Putamen (tissue), 1 donor: ENCODE measurements at places on chromosomes 2 and 18.

- DNase-seq, result no peak
Measured at GRCh38 chr2:239147376-239147775, 253.4 kb downstream of the HDAC4 start.

- DNase-seq, result no peak
Measured at GRCh38 chr18:10841203-10841602, 308.2 kb downstream of the PIEZO2 start.

- no peak for DNase-seq
Measured at GRCh38 chr2:198188982-198189381, 384.6 kb downstream of the PLCL1 start.

GRCh38 chr2:160908157-160908556, 252.1 kb upstream of the TANK start:
- no peak for DNase-seq

DNA sequence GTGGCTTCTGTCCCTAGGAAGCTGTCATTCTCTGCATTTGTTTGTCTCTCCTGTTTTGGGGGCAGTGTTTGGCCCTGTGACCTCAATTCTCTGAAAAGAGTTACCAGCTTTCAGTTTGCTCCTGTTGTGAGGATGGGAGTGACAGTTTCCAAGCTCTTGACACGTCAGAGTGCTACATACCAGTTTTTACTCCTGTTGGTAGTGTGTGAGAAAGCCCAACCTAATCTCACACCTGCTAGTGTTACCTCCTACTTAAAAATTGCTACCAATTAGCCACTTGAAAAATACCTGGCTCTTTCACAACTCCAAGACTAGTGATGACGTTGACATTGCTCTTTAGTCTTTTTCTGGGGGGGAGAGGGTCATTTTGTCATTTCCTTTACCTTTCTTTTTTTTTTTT, 14.1 kb downstream of the SKA1 start:
- no peak for DNase-seq

GRCh38 chr2:20242727-20243377, 17.9 kb upstream of the SDC1 start:
- no peak for DNase-seq

- peak; percentile 45 for DNase-seq
Measured at GRCh38 chr2:64448041-64448426, 5.9 kb upstream of the LGALSL start.

DNA sequence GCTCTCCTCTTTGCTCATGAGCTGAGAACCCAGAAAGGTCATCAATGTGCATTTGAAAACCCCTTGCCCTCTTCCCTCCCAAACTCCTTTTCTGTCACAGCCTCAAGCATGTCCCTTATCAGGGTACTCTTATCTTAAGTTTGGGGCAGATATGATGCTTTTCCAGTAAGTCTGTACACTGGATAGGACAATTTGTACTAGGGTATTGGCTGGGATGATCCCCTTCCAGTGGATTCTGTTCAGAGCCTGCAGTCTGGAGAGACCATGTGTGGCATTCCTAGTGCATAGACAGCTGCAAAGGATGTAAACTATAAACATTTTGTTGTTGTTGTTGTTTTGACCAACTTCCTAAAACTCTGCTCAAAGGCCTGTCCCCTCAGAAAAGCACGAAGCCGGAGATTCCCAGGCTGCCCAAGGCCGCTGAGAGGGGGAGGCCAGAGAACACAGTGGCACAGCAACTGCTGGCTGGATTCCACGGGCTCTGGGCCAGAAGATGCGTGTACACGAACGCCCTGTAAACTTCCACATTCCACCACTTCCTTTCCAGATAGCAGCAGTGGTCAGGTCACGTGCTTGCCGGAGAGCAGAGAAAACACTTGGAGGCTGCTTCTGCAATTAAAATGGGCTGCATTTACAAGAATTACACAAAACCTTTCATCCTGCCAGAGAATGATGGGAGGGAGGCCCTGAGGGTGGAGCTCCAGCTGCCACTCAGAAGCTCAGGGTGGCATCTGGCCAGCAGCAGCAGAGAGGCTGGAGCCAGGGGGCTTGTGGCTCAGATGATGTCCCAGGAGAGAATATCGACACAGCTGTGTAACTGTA, 42.1 kb downstream of the BMP10 start:
- DNase-seq, result peak; percentile 88

- DNase-seq, result no peak
Measured at GRCh38 chr2:223590964-223591363, 11.2 kb downstream of the SCG2 start.

DNA sequence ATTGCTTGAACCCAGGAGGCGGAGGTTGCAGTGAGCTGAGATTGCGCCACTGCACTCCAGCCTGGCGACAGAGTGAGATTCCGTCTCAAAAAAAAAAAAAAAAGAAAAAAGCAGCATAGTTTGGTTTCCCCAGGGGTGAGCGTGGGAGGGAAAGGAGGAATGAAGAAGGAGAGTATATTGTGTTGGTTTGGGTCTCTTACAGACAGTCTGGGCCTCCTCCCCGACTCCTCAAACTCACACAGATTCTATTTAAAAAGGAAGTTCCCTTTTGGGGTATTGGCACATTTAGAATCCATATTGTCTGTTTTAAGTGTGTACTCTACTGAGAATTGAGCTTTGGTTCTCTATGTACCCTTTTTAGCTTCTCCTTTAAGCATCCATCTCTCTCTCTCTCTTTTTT, 27.4 kb upstream of the SLC20A1 start:
- no peak for DNase-seq

GRCh38 chr2:18836436-18836835, 247.1 kb upstream of the NT5C1B start:
- DNase-seq, result no peak

GRCh38 chr2:83471655-83472054, 987.4 kb downstream of the SUCLG1 start:
- DNase-seq, result no peak

DNA sequence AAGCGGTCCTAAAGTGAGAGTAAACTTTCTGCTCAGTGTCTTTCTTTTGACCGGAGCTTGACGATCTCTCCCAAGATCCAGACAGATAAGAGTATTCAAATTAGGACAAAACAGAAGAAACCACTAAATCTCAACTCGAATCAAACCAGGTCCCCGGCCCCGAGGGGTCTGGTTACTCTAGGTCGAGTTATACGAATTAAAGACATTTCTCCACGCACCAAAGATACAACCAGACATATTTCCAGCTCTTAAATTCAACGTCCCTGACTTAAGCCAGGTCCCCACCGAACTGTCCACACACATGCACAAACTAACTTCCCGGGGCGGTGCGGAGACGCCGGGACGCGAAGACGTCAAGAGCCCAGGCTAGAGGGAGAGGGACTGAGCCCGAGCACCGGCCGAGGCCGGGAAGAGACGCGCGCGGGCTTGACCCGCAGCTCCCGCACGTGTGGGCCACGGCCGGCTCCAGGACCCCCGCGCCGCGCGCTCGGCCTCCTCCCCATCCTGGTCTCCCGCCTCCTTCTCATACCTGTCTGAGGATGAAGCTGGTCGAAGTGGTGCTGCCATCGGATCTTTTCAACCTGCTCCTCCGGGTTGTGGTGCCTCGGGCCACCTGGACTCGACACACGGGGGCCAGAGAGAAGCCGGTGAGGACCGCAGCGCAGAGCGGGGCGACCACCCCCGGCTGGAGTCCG, 896 bp downstream of the CACNB4 start:
- no peak for DNase-seq

- DNase-seq, result no peak
Measured at GRCh38 chr18:10143596-10143995, 229.8 kb downstream of the VAPA start.

DNA sequence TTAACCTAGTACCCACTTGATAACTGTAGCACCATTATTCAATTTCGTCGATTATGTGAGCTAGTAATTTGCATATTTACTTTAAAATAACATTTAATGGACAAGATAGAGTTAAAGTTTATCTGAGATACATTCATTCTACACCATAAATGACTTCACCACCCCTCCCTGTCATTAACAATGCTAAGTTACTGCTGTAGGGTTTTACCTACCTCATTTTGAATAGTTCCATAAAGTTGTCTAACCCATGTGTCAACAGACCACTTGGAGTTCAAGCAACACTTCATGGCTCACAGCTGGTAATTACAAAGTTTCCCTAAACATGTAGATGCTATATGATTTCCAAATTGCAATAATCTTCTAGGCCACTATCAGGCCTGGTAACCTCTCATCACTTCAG, 127.4 kb upstream of the CYP26B1 start:
- DNase-seq, result no peak

- DNase-seq, result no peak
Measured at GRCh38 chr2:53036196-53036595, 731.4 kb upstream of the CHAC2 start.

- no peak for DNase-seq
Measured at GRCh38 chr2:117519238-117519637, 295.3 kb upstream of the DDX18 start.

- DNase-seq, result no peak
Measured at GRCh38 chr2:208493186-208493585, 86.6 kb downstream of the PTH2R start.

GRCh38 chr2:8090748-8091700, 590.8 kb upstream of the ID2 start:
- DNase-seq, result no peak

DNA sequence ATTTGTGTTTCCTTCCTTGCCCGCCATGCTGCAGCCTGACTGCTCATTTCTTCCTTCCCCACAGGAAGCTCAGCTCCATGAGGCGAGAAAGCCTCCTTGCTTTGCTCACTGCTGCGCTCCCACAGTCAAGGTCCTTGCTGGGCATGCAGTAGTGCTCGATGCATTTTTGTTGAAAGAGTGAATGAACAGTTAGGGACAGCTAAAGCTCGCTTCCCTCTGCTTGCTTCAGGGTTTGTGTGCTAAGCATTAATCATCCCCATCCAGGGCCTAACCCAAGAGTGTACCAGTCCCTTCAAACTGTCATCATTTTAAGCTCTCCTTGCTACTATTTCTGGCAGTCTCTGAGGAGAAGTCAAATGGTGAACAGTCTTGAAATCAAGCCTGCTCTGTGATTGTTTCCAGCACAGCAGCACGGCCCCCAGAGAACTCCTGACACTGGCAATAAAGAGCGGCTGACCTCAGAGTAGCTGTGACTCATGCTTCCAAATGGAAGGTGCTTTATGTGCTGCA, 171.7 kb upstream of the SOX11 start:
- DNase-seq, result no peak

DNA sequence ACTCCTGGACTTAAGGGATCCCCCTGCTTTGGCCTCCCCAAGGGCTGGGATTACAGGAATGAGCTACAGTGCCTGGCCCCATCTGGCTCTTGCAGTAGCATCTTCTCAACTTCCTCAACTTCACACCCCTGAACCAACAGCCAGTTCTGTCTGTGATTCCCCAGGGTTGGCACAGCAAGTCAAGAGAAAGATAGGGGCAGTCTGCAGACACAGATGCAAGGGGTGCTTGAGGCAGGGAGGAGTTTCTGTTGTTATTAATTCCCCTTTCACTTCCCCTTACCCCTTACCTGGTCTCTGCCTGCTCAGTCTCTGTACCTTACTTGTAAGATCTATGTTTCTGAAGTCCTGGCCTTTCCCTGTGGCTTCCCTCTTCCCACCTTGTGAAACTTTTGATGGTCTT, 54.1 kb upstream of the MEX3C start:
- DNase-seq, result no peak

DNA sequence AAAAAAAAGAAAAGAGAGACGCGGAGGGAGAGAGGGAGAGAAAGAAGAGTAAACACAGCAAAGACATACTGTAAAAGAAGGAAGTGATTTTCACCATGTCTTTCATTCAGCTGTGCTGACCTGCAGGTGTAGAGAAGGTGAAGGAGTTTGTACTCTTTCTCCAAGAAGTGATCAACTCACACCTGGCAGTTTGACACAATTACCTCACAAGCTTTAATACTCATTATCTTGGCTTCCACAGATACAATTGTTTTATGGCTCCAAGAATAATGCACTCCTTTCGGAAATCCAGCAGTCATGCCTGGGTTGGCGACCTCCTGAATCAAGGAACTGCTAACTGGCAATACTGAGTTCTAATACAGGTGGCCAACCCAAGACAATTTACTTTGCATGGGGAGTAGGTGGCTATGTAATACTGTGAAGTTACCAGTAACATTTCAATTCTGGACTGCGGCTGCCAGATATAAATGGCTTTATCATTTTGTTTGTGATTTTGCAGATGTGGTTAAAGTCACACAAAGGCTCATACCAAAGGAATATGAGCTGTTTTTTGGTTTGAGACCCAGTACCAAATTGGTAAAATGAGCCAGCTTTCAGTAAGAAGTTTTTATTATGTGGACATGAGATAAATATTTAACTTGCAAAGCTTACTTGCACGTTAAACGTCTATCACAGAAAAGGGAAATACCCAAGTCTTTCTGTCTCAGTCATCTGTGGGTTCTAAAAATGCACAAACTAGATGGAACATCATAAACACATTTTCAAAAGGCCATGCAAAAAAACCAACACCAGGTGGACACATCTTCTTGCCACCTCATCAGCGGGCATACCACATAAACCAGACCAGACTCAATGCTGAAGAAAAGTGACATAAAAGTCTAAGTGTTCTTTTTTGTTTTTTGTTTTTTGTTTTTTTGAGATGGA, 69.3 kb downstream of the NCKAP5 start:
- DNase-seq, result no peak

DNA sequence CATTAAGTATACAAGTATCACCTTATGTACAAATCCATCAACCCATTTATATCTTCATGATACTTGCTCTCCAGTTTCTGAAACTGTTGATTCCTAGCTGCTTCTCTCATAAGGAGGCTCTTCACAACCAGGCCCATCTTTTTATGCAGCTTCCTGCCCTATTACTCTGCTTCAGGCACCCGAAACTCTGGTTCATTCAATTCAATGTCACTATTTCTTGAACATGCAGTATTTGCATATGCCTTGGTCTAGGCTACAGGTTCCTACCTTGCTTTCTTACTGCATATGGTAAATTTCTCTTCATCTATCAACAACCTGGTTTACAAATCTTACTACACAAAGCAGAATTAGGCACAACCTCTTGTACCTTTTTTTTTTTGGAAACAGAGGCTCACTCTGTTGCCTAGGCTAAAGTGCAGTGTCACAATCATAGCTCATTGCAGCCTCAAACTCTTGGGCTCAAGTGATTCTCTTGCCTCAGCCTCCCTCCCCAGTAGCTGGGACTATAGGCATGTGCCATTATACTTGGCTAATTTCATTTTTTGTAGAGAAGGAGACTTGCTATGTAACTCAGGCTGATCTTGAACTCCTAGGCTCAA, 2.7 kb upstream of the CDKL4 start:
- DNase-seq, result no peak

- DNase-seq, result no peak
Measured at GRCh38 chr2:229660951-229661350, 53.4 kb downstream of the DNER start.

- no peak for DNase-seq
Measured at GRCh38 chr2:218093879-218094278, 24.8 kb downstream of the RUFY4 start.

GRCh38 chr2:6353669-6354068, 512.0 kb downstream of the CMPK2 start:
- DNase-seq, result no peak
